Stimulated activated CD8-positive, alpha-beta memory T cell treated with anti-CD3 and anti-CD28 coated beads, Interleukin-7, amount 100 ng/mL, for 1 hour (primary cell): ENCODE measurements at places on chromosomes 12 and 14.

DNA sequence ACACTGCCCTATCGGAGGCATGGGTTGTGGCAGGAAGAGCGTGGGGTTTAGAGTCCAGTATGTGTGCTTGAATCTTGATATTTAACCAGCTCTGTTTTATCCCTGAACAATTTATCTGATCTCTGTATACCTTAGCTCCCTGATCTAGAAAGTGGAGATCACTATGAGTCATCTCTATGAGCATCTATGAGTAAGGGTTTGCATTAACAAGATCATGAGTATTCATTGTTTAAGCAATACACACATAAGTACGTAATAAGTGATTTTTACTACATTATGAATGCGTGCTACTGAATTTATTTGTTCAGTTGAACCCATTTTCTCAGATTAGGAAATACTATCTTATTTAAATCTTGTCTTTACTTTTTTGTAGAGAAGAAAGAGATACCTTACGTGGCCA lies 49.4 kb downstream of the GPATCH2L start:
- no peak for DNase-seq

DNA sequence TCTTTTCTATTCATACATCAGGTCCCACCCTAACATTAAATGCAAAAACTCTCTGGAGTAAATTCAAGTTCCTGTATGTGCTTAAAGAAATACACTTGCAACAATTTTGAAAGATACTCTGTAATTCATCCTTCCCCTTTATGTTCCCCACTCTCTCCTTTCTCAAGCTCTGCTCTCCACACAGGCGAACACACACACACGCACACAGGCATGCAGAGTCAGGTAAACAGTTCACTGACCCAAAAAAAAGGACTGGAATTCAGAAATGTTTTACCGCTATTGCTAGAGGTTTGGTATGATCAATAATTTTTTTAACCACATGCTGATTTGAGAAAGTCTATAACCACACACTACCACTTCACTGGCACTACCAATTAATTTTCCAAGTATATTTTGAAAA lies 152.4 kb upstream of the TMCC3 start:
- no peak for DNase-seq

DNA sequence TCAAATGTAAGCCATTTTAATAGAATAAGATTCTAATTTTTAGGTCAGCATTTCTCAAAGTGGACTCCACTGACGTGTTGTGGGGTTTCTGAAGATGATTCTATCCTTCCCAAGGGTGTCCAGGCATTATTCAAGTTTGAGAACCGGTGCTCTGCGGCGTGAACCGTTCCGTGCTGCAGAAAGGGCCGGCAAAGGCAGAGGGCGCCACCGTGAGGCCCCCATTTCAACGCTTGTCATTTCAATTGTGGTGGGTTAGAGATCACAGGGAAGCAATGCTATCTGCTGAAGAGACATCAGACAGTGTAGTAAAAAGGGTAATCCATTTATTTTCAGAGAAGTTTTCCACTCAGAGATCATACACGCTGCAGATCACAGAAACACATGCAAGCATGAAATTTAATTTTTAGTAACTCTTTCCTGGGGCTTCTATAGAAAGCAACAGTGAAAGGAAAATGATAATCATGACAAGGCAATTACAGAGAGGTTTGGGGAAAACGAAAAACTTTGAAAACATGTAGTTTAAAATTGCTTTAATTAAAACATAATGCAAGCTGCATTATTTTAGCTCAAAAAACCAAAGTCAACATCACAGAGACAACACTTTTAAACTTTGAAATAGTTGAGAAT lies 201.7 kb downstream of the EXOC5 start:
- no peak for DNase-seq

- DNase-seq: no peak
These were observed 205.2 kb upstream of the EEA1 start for GRCh38 chr12:93134175-93134890.

DNA sequence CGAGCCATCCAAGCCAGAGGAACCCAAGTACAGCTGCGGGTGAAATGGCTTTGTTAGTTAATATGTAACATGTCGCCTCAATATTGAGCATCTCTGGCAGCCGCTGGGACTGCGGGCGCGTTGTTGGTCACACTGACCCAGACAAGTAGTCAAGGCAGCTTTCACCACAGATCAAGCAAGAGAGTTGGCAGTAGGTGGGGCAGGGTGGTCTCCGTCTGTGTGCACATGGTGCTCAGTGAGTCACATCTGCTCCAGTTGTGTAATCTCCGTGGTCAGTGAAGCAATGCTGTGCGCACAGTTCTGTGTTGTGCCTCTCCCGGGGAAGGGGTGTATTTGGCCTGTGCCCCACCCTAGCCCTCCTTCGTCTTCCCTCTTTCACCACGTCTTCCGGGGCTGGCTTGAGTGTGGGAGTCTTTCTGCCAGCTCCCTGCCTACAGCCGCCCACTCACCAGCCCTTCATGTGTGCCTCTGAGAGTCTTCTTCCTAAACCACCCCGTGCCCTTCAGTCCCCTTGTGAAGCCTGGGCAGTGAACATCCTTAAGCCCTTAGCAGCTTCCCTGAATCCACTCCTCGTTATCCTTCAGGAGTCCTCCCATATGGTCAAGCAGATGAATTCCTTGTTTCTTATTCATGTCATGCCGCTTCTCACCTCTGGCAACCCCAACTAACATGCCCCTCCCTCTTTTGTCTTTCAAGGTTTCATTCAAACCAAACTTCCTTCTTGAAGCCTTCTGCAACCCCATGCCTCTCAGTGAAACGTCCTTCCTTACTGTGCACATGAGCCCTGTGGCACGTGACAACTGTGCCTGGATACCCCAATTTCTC lies 242.1 kb downstream of the CACNA1C start:
- DNase-seq: no peak

DNA sequence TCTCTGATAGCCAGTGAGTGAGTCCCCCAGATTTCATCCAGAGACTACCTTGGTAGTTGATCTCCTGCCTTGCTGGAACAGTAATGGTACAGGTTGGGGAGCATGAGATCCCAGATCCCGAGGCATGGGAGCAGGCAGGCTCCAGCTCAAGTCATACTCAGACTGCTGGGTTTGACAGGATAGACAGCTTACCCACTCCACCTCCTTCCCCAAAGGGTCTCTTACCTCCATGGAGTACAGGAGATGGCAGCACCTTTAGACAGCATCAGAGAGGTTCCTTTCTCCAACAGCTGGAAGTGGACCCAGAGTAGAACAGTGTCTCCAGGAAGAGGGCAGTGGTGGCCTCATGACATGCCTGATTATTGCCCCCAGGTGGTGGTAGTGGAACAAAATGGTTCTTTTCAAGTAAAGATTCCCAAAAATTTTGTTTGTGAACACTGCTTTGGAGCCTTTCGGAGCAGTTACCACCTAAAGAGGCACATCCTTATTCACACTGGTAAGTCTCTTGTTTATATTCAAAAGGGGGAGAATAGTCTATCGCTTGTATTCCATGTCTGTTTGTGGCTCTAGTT lies 4.9 kb upstream of the CSAD start:
- DNase-seq: no peak

DNA sequence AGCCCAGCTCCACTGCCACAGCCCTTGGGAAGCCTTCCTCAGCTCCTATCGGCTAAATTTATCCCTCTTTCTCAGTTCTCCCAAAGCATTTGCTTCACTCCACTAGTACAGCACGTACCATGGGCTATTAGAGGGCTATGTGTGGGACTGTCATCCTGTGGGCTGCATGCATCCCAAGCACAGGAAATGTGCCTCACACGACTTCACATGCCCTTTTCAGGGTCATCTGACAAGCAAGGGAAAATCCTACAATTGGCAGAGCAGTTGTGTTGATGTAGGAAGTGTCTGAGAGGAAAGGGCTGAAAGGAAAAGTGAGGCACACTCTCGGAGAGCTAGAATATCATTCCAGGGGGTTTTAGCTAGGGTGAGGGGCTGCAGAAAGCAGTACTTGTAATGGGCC lies 47.6 kb downstream of the NINJ2 start:
- no peak for DNase-seq

GRCh38 chr12:30286345-30286926 lies 409.2 kb downstream of the IPO8 start:
- DNase-seq: no peak

- no peak for DNase-seq
These were observed 123.8 kb upstream of the PTPRQ start for GRCh38 chr12:80320121-80320678.

- no peak for DNase-seq
These were observed 63.7 kb downstream of the ZNF664 start for GRCh38 chr12:124036657-124037109.

GRCh38 chr12:47981496-47982260 lies 18.3 kb downstream of the TMEM106C start:
- no peak for DNase-seq

GRCh38 chr12:90086281-90086680 lies 377.6 kb upstream of the ATP2B1 start:
- DNase-seq: no peak

DNA sequence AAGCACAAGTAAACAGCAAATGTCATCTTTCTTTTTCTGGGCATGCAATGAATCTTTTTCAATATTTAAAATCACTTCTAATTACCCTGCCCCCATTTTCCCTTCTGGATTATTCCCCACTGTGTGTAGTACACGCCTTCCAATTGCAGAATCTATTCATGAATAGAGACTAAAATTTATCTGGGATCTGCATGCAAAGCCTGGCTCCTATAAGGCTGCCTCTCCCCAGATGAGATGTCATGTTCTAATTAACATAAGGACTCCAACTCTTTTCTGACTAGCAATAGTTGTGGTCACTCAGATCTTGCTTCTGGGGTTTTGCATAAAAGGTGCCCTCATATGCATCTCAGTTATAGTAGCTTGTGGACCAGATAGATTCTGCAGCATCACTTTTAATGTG lies 473.5 kb downstream of the BTG1 start:
- no peak for DNase-seq

- DNase-seq: no peak
These were observed 36.0 kb downstream of the RTRAF start for GRCh38 chr14:52025310-52025709.

DNA sequence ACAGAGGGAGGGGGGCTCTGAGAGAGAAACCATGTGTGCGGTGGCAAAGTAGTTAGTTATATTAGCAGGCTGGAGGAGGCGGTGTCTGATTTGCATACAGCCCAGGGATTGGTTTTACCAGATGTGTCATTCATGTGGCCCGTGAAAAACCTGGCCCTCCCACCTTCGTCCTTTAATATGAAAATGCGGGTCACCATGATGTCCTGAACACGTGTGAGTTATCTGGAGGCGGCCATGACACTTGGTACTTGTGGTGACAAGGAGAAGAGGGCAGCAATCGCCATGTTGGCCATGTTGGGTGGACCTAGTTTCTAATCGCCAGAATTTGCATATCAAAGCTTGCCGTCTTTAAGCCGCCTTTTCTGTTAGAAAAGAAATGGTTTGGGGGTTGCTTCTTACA lies 108.8 kb downstream of the RAD51B start:
- DNase-seq: no peak

- no peak for DNase-seq
These were observed 53.7 kb downstream of the GALNT4 start for GRCh38 chr12:89470741-89471509.

- DNase-seq: no peak
These were observed 105.3 kb downstream of the KCNH5 start for GRCh38 chr14:62939970-62940369.

- DNase-seq: no peak
These were observed 100.6 kb upstream of the BCL2L14 start for GRCh38 chr12:11970155-11970520.

GRCh38 chr12:28040246-28040645 lies 67.7 kb upstream of the PTHLH start:
- DNase-seq: no peak

DNA sequence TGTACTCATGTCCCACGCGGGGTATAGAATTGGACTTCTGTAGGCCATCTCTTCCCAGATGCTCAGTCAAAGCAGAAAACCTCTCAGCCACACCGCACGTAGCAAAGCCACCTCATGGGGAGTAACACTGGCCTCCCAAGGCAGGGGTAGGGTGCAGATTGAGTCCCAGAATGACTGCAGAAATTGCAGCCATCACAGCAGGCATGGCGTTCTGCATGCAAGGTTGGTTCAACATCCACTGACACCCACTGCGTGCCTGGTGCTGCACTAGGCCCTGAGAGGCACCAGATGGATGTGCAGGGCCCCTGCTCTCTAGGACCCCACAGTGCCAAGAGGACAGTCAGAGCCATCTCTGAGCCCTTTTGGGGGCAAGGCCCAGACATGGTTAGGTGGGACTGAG lies 39.9 kb downstream of the RAB35 start:
- no peak for DNase-seq

GRCh38 chr12:78666584-78666983 lies 198.0 kb upstream of the SYT1 start:
- no peak for DNase-seq

GRCh38 chr12:53061404-53062010 lies 11.6 kb downstream of the TNS2 start:
- no peak for DNase-seq

- no peak for DNase-seq
These were observed 245.4 kb downstream of the IPO8 start for GRCh38 chr12:30450226-30450625.

DNA sequence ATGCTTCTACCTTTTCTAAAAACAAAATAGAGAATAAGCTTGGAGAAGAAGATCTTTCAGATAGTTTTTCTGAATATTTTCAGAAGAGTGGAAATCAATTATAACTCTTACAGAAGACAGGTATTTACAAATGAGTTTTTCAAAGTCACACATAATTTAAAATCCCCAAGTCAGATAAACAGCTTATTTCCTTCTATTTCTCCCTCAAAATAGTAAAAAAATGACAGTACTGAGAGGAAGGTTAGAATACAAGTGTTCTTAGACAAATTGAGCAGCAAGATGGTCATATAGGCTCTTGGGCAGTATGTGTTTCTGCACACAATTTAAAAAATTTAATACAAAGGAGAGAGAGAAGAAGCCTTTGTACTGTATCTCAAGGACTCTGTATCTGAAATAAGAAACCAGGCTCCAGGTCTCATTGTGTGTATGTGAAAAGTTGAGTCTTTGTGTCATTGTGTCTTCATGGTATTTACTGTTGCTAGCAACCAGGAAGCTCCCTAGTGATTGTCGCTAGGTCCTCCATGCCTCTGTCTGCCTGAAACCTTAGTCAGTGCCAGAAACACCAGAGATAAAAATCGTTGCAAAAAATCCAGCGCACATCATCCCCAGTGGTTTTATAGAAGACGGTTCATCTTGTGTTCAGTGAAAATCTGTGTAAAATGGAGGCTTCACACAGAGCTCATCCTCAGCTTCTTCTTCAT lies 12.9 kb upstream of the TUBA1A start:
- no peak for DNase-seq

GRCh38 chr12:52860102-52860823 lies 11.5 kb upstream of the KRT78 start:
- DNase-seq: no peak

DNA sequence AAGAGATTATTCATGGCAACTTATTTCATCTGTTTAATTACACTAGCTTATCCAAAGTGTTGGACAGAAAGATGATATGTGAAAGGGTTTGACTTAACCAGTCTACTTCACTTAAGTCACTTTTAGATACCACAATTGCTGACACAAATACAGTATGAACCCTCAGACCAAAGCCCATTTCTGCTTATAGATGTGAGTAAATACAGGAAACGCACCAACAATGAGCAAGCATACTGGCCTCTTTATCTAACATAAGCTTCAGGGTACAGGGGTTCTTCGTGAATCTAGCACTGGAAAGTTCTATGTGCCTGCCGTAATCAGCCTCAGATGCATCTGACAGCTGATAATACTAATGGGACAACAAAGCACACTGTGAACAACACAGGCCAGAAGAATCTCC lies 209.6 kb downstream of the MED13L start:
- DNase-seq: no peak

- DNase-seq: no peak
These were observed 373.7 kb downstream of the CCDC91 start for GRCh38 chr12:28563936-28564335.

GRCh38 chr12:86727160-86727559 lies 471.0 kb upstream of the MGAT4C start:
- no peak for DNase-seq
